ENCODE measurements at places on chromosomes 2 and 18. TPM values are rescaled to one million over a fixed set of nuclear protein-coding genes. Genes with fewer than 3 reads are reported as not detected.

The PAX8 gene
- total RNA-seq = 1.5 TPM

The CXCR1 gene
- not detected for total RNA-seq

The OTOS gene
- not detected for total RNA-seq

The EIF2AK3 gene
- 31.5 TPM for total RNA-seq

The TNFAIP6 gene
- 51.9 TPM for total RNA-seq

Measured in fibroblast of the aortic adventitia (primary cell).